Retinal pigment epithelial cell (primary cell): ENCODE measurements at places on chromosomes 12 and 14.

DNA sequence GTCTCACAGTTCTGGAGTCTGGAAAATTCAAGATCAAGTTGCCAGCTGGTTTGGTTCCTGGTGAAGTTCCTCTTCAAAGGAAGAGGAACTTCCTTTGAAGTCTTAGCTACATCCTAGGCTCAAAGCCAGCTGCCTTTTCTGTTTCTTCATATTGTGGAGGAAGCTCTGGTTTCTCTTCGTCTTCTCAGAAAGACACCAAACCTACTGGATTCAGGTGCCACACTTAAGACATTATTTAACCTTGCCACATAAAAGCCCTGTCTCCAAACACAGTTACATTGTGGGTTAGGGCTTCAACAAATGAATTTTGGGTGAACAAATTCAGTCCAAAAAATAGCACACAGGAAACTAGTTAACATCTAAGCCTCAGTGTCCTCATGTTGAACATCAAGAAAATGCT is 1019.8 kb downstream of the GALC start:
- DNase-seq, result no peak

DNA sequence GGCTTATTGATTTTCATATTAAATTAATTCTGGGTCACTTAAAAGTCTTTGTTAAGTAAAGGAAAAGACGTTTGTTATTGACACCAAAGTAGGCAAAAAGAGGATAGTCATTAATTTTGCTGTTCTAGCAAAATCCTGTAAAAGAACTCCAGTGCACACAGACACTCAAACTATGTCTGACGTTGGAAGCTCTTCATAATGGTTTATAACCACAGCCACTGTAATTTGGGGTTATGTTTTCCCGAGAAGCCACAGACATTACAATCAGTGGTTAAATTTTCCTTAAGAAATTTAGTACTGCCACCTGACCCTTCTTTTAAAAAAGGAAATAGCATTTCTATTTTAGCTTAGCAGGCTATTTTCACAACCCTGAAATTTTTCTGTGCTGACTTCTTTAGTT is 267.5 kb downstream of the CCDC91 start:
- no peak for DNase-seq

DNA sequence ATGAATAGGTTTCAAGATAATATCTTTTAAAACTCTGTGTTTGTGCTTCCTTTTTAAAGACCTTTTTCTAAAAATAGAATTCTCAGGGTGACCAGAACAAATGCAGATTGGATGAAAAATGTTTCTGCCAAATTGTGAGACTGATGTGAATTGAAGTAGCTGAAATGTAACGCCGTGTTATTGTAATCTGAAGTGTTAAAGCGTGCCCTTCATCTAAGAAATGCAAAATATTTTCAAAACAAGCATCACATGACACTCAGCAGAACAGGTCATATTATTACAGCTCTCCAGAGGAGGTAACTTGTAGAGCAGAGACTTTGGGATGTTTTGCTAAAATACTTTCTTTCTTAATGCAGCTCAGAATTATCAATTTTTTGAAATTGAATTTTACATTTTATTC is 90.0 kb upstream of the PLEKHA5 start:
- DNase-seq, result no peak

- peak; percentile 49 for DNase-seq
Measured at GRCh38 chr12:122080149-122081082, 1.9 kb downstream of the MLXIP start.

DNA sequence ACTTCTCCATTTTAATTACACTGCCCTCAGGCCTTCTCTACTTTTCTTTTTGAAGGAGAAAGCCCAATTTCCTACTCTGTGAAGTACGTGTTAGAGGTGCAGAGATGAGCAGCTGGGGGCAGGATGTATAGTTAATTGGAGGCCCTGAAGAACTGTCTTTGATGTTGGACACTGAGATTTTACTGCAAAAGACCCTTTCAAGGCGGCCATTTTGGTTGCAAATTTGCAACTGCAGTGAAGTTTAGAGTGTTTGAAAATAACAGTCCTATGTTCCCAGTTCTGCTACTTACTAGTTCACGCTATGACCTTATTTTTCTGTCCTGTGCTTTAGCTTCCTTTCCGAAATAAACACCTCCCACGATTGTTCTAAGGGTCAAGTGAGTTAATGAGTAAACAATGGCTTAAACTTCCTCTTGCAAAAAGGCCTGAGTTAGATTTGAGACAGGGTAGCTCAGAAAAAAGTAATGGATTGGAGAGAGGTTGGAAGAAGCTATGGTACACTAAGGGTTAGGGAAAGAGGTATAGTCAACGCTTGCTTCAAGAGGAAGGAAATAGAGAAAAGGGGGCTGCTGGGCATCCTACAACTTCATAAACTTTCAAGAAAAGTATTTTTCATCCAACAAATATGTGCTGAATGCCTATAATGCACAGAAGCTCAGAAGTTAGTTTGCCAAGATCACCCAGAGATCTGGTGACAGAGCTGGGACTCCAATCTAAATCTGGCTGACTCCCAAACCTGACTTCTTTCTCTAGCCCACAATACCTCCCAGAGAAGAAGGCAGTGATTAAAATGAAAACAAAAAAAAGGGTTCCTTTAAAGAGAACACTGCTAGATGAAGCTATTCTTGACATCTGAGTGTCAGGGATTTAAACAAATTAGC is 26.4 kb upstream of the DICER1 start:
- DNase-seq, result no peak

DNA sequence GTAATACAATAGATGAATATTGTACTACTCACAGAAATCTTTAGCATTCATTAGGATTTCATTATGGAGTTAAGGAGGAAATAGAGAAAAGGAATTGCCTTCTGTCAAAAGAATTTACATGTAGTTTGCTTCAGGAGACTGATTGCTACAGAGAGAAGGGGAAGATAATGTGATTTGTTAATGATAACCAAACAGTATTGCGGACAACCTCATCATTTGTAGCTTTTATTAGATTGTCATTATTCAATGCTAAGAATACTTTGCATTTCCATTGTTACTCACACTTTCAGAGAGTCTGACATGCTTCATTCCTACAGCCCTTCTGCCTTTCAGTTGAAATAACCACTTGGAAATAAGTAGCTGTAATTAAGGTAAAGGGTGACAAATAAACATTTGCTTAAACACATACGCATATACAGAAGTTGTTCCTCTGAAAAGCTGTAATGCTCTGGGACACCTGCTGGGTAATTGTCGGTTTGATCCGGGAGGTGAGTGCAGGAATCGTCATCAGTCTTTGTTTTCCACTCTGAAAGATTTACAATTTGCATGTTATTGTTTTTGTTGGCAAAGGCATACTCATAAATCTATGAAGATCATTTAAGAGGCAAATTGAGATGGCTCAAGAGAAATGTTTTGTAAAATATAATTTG is 600.2 kb downstream of the TRHDE start:
- DNase-seq, result no peak

DNA sequence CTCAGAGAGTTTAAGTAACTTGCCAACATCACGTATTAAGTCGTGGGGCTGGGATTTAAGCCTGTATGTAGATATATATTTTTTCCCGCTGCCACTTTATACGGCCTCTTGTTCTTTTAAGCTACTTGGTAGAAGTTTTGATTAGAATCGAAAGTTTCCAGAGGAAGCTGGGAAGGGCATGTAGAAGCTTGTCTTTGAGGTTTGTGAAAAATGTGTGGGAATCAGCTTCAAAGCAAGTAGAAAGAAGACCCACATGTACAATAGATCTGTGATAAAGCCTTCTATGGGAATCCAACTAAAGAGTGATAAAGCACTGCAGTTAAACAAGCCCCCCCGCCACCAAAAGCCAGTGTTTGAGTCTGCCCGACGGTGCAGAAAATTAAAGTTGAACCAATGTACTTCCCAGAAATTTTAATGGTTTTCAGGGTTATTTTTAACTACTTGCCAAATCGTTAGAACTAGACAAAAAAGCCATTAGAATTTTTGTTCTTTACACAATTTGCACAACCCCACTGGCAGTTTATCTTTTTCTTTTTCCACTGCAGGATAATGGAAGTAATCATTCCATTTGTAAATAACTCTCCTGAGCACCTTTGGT is 25.5 kb downstream of the SERPINA11 start:
- DNase-seq, result no peak

- DNase-seq, result no peak
Measured at GRCh38 chr12:108193917-108194316, 64.8 kb downstream of the WSCD2 start.

DNA sequence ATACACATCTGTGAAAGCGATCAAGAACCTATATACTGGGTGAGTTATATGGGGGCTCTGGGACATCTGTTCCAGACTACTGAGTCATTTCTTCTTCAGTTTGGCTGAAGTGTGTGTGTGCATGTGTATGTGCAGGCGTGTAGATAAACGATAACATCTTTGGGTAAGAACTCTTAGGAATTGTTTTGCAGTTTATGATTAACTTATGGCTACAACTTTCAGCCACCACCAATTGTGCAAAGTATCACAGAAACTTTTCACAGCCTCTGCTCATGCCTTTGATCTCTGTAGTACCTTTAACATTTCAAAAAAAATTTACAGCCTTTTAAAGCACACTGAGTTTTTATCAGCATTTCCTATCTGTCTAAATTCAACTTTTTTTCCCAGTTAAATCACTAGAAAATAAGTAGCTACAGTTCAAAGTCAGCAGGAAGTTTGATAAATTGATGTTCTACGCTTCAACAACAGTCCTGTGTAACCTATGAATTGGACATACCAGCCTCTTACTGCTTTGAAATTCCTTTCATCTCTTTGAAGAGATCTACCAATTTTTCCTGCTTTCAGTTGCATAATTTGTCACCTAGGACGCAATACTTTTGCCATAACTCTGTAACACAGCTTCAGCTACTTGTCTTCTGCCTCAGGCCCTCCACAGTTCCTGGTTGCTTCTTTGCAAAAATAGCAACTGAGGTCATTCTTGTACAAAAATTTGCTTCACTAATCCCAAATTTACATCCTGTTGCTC is 43.0 kb downstream of the PPM1H start:
- DNase-seq, result no peak

DNA sequence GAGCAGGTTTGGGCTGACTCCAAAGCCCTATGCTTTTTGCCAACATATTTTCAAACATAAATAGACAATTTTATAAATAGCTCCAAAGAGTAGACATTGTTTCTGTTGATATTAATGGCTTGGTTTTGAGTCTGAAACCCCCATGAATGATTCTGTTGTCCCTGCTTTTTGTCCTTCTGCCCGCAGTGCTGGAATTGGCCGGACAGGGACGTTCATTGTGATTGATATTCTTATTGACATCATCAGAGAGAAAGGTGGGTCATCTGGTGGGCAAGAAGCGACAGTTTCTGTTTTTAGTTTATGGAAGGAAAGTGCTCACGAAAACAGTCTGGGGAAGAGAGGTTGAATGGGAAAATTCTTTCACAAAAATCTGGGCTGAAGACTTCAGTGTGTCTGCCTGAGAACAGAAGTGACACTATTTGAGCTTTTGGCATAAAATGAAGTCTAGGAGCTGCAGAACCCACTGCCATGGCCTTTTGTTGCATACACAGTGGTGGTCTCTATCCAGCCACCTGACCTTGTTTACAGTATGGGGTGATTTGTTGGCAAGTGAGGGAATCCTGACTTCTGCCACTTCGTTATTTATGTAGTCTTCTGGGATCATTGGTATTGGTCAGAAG is 69.6 kb downstream of the PTPN11 start:
- no peak for DNase-seq
